ENCODE measurements at places on chromosomes 3 and 15. TPM values are rescaled to one million over a fixed set of nuclear protein-coding genes. Genes with fewer than 3 reads are reported as not detected.
A peak's percentile ranks its signal among the peaks of the same experiment; 100 is the strongest.

The DUSP7 gene
- 7.1 TPM for total RNA-seq

The CHST14 gene
- 2.7 TPM for total RNA-seq

- peak; percentile 83 for DNase-seq
- H3K36me3 ChIP-seq, result no peaks in the 10 kb centered on the region
- H3K27ac ChIP-seq, result peak overlapping the region; percentile 93
Measured at GRCh38 chr15:40906991-40907802, 12.9 kb downstream of the VPS18 start.

DNA sequence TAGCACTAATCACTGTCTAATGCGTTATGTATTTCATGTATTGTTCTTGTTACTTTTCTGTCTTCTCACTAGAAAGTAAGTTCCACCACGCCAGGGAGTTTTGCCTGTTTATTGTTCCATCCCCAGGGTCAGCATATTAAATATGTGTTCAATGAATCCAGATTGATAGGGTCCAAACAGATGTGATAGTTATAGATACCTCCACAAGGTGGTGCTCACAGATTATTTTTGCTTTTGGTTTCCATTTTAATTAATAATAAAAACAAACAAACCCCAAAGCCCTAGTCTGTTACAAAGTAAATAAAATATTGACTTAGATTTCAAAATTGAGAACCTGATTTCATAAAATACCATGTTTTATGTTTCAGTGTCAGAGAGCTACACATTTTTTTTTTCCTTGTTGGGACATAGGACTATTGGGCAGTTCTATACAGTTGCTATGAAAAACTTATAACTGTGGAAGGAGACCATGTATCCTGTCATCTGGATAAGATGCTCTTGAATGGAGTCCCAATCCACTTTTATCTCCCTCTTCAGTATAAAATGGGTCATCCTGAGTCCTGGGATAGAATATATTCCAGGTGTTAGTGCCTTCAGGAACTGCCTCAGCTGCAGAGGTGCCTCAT is 12.4 kb downstream of the OTOL1 start:
- H3K4me3 ChIP-seq, result no peak overlapping the region
- no peaks in the 10 kb centered on the region for H3K36me3 ChIP-seq
- no peaks in the 10 kb centered on the region for H3K27me3 ChIP-seq
- no peak overlapping the region for H3K27ac ChIP-seq

GRCh38 chr3:144516589-144516988 is 545.0 kb downstream of the DIPK2A start:
- H3K4me3 ChIP-seq, result no peak overlapping the region
- no peaks in the 10 kb centered on the region for H3K4me1 ChIP-seq
- H3K27me3 ChIP-seq, result no peaks in the 10 kb centered on the region
- no peaks in the 10 kb centered on the region for H3K36me3 ChIP-seq

The ADAMTSL3 gene
- 9.1 TPM for total RNA-seq

GRCh38 chr3:32401556-32402081 is 10.0 kb downstream of the CMTM7 start:
- H3K4me3 ChIP-seq, result peak overlapping the region; percentile 46
- H3K27me3 ChIP-seq, result no peaks in the 10 kb centered on the region
- no peaks in the 10 kb centered on the region for H3K36me3 ChIP-seq
- H3K27ac ChIP-seq, result peak overlapping the region; percentile 97
- peak; percentile 79 for DNase-seq
- no peaks in the 10 kb centered on the region for H3K4me1 ChIP-seq

All from Peyer's patch (tissue), 4 donors.